ENCODE measurements at places on chromosomes 13 and 19.
A peak's percentile ranks its signal among the peaks of the same experiment; 100 is the strongest.

DNA sequence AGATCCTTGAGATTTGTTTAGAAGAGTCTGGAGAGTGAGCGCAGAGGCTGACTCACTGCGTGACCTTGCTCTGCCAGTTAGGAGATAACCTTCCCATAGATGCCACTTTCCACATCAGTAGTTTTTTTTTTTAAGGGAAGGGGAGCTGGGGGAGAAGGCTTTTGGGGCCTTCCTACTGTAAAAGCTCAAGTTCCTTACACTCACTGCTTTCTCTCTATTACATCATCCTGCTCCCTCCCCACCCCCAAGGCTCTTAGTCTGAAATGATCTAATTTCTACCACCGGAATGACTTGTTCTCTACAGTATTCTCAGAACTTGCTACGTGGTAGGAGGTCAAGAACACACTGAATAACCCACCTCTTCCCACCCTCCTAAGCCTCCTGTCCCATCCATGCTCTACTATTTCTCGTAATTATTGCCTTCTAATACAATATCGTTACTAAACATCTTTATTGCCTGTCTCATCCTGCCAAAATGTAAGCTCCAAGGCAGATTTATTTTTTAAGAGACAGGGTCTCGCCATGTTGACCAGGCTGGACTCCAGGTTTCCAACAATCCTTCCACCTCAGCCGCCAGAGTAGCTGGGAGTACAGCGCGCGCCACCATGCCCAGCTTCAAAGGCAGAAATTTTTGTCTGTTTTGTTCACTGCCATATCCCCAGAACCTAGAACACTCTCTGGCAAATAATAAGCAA is 1.2 kb downstream of the LONP1 start:
- DNase-seq, result peak; percentile 36

DNA sequence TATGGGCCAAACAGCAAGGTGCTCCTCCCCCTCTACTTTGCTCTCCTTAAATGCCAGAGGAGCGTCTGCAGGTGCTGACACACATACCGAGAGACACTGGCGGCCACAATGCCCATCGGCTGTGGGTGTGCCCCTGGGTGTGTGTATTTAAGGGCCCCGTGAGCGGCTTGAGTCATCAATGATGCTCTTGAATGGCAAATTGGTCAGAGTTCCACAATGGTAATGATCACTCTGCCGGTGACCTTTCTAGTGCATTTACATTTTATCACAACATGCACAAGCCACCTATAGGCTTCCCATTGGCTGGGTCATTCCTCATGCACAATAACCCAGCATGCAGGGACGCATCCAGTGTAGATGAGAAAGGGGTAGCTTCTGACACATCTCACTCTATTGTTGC is 124.8 kb downstream of the ZNF536 start:
- no peak for DNase-seq

GRCh38 chr19:338421-338820 is 6.2 kb downstream of the MIER2 start:
- no peak for DNase-seq

DNA sequence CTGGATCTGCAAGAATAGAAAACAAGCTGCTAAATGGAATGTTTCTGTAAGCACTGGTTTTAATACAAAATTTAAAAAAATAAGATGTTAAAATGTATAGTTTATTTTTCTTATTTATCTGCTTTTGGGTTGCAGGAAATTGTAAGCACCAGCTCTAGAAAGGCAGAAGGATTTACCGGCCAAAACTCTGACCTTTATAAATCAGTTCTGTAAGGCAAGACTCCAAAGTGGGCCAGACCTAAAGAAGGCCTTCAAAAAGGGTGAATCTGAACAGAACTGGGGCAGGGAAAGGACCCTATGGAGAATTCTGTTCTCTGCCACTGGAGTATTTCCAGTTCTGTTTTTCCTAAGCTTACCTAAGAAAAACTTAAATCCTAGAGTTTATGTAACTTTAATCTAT is 19.3 kb downstream of the ZNF100 start:
- no peak for DNase-seq

Measured in RPMI8226 (cell line).